Activated naive CD4-positive, alpha-beta T cell (primary cell): ENCODE measurements at places on chromosomes 12 and 14.

DNA sequence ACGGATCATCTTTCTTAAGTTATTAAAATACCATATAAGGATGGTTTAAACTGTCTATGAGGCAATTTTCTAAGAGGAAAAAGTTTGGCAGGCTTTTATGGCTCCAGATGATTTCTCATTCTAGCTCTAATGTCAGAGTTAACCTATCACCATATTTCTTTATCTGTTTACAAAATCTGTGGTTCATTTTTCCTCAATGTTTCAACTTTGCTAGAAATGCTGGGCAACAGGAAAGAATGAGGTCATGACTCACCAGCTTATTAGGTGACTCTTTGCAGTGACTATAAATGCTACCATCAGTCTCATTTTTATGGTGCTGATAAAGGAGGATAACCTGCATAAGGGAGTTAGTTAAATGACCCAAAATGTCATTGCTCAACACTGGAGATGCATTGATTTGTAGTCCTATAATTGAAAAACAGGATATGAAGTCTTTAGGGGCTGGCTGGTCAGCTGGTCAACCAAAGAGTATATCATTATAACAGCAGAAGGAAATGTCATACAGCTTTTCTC is 45.3 kb upstream of the RAP1B start:
- DNase-seq: no peak

GRCh38 chr12:113022563-113023297 is 33.8 kb upstream of the DTX1 start:
- no peak for DNase-seq

- DNase-seq: no peak
Measured at GRCh38 chr14:51424561-51425251, 184.7 kb downstream of the TMX1 start.

- no peak for DNase-seq
Measured at GRCh38 chr12:48810903-48811431, 7.3 kb upstream of the CACNB3 start.

- DNase-seq: no peak
Measured at GRCh38 chr12:17928708-17929366, 161.2 kb downstream of the RERGL start.

GRCh38 chr12:16949871-16950667 is 344.1 kb upstream of the LMO3 start:
- DNase-seq: no peak

GRCh38 chr14:77709412-77709811 is 1.5 kb downstream of the SLIRP start:
- DNase-seq: no peak

GRCh38 chr14:103141117-103141796 is 18.0 kb downstream of the TNFAIP2 start:
- no peak for DNase-seq

DNA sequence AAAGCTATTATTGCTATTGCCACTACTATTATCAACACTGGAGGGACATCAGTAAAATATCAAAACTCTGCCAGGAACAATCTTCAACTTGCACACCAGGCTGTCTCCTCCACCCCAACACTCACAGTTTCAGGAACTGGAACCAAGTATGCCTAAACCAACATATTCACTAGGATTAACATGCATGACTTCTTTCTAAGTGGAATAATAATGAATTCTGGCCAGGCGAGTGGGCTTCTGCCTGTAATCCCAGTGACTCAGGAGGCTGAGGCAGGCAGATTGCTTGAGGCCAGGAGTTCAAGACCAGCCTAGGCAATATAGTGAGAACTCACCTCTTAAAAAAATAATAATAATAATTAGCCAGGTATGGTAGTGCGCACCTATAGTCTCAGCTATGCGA is 58.1 kb downstream of the TBX5 start:
- DNase-seq: no peak

- DNase-seq: no peak
Measured at GRCh38 chr12:6135071-6135470, 10.6 kb upstream of the VWF start.

- no peak for DNase-seq
Measured at GRCh38 chr12:40204337-40204736, 20.5 kb upstream of the LRRK2 start.

GRCh38 chr14:23284654-23285529 is 1.0 kb downstream of the HOMEZ start:
- no peak for DNase-seq

- no peak for DNase-seq
Measured at GRCh38 chr12:46858368-46858767, 32.6 kb upstream of the SLC38A4 start.

DNA sequence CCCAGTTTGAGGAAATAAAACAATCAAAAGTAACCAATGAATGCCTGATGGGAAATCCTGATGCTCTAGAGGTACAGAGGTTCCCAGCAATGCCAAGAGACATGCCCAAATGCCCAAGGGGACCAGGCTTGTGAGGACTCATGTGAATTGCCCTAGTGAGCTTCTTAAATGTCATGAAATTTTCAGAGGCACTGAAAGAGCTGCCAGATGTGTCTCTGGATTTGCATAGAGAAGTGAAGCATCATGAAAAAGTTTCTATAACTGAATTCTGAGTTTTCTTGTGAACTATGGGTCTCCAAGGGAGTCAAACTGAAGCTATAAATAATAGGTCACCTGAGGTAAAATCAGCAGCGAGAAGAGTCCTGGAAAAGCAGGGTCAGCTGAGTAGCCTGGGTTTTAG is 9.9 kb downstream of the PTPRR start:
- no peak for DNase-seq

DNA sequence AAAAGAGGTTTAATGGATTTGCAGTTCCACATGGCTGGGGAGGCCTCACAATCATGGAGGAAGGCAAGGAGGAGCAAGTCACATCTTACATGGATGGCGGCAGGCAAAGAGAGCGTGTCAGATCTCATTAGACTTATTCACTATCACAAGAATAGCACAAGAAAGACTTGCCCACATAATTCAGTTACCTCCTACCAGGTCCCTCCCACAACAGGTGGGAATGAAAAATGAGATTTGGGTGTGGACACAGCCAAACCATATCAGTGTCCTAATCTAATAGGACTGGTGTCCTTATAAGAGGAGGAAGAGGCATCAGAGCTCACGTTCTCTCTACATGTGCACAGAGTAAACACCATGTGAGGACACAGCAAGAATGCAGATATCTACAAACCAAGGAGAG is 25.9 kb downstream of the DYRK2 start:
- DNase-seq: no peak

DNA sequence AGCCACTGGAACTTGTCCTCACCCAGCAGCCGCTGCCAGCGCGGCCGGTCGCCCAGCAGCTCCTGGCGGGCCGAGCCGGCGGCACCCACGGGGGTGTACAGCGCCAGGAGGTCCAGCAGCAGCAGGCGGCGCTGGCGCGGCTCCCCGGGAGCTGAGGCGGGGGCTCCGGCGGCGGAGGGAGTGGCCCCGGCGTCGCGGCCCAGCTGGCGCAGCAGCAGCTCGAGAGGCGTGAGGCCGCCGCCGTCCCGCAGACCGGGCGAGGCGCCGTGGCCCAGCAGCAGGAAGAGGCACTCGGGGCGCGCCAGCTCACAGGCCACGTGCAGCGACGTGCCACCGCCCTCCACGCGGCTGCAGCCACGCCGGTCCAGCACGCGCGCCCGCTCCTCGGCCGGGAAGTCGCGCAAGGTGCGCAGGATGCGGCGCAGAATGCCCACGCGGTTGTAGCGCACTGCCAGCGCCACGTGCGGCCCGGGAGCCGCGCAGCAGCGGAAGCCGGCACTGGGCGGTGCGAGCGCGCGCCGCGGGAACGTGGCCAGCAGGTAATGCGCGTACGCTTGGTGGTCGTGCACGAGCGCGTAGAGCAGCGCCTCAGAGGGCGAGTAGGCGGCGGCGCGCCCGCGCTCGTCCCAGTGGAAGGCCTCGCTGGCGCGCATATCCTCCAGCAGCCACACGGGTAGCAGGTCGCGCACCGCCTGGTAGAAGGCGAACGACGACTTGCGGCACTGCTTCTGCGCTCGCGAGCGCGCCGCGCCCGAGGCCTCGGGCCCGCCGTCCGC is 2.3 kb downstream of the ANKRD9 start:
- no peak for DNase-seq

DNA sequence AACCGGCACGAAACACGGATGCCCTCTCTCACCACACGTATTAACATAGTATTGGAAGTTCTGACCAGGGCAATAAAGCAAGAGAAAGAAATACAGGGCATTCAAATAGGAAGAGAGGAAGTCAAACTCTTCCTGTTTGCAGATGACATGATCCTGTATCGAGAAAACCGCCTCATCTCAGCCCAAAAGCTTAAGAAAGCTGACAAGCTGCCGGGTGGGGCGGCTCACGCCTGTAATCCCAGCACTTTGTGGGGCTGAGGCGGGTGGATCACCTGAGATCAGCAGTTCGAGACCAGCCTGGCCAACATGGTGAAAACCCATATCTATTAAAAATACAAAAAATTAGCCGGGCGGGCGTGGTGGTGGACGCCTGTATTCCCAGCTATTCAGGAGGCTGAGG is 17.7 kb downstream of the OR6S1 start:
- no peak for DNase-seq

DNA sequence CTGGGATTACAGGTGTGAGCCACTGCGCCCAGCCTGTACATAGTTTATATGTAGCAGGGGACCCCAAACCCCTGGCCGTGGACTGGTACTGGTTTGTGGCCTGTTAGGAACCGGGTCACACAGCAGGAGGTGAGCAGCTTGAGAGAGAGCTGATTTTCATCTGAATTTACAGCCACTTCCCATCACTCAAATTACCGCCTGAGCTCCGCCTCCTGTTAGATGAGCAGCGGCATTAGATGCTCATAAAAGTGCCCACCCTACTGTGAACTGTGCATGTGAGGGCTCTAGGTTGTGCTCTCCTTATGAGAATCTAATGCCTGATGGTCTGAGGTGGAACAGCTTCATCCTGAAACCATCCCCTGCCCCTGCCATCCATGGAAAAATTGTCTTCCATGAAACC is 119.3 kb downstream of the NTN4 start:
- DNase-seq: no peak

DNA sequence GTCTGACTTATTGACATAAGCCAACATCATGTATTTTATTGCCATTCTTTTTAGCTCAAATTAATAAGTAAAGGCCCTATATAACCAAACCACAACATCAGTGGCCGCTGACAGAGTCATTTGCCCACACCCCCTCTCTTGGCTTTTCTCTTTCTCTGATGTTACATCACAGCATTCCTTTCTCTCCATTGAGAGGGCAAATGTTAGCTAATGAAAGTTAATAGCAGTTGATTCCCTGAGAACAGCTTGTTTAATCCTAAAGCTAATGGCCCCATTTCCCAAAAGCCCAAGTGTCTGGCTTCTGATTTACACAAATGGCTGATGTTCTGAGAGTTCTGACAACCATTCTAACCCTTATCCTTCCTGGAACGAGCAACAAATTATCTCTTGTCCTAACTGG is 308.8 kb downstream of the SNAPC1 start:
- no peak for DNase-seq

- DNase-seq: no peak
Measured at GRCh38 chr12:122845865-122846621, 10.8 kb downstream of the HIP1R start.

GRCh38 chr12:14768823-14769405 is 34.4 kb downstream of the WBP11 start:
- no peak for DNase-seq

DNA sequence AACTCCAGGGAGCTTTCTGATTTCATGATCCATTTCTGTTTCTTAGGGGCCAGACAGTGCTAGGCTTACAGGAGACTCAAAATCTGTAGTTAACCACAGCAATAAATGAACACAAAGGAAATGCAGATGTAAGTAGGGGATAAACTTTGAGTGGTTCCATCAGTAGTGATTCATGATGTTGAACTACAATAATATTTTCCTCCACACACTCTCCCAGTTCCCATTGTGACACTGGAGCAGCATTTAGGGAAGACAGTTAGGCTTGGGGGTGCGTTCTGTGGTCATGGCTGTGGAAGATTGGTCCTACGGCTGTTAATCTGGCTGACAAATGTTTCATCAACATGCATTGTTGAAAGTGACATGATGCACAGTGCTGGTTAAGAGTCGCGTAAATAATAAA is 66.9 kb downstream of the HMGA2 start:
- DNase-seq: no peak

- DNase-seq: no peak
Measured at GRCh38 chr12:5051334-5051733, 7.7 kb downstream of the KCNA5 start.

GRCh38 chr14:30177781-30178180 is 250.1 kb upstream of the PRKD1 start:
- no peak for DNase-seq

GRCh38 chr14:82385048-82385447 is 851.4 kb upstream of the SEL1L start:
- DNase-seq: no peak

GRCh38 chr14:91890291-91890749 is 23.0 kb upstream of the TC2N start:
- DNase-seq: no peak

DNA sequence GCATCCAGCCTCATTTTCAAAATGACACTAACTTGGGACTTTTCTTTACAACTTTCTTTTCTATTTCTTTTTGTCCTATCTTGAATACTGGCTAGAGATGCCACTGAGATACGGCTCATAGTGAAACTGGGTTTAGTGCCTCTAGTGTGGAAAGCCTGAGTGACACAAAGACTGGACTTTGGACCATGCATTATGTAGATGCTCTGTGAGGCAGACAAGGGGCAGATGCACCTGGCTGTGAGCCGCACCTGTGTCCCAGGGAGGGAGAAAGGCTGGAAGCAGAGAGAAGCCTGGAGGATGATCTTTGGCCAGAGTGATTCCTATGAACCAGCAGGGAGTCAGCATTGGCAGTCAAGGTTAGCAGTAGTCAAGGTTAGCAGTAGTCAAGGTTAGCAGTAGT is 852.3 kb upstream of the TMEM132C start:
- no peak for DNase-seq

DNA sequence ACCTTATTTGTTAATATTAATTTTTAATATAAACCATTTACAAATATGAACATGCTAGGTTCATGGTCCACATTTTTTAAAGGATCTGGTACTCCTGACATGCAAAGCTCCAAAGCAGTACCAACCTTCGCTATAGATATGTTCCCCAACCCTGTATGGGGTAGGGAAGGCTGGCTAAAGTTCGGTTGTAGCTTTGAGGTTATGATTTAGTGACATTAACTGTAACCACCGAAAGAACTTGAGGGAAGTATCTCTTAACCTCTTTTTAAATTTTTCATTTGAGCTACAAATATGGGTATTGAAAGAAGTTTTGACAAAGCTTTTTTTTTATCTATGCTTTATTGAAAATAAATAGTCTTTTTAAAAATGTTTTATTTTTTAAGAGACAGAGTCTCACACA is 115.5 kb downstream of the DYRK2 start:
- DNase-seq: no peak

DNA sequence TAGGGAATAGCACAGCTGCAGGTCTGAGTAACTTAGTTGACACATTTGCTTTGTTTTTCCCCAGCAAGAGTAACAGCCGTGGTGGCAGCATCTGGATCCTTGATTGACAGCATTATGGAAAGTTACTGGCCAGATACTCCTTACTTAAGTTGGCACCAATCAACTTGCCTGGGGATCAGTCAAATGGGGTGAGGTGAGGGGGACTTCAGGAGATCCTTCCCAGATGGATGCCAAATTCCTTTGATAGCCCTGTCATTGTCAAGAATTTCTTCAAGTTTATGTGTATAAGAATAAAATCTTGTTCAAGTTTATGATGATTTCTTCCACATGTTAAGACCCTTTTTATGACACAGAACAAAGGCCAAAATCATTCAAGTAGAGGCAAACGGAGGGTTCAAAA is 618.4 kb downstream of the SLC6A15 start:
- no peak for DNase-seq

GRCh38 chr12:91804533-91804932 is 341.1 kb downstream of the BTG1 start:
- no peak for DNase-seq

GRCh38 chr14:101561145-101561896 is at the start of gene DIO3:
Gene DIO3 (plus strand): TSS chr14:101561495.
- DNase-seq: no peak

- no peak for DNase-seq
Measured at GRCh38 chr14:99812096-99812750, 19.0 kb downstream of the EML1 start.
